NCI-H345 (cell line): ENCODE measurements at places on chromosomes 7 and 10.

GRCh38 chr7:95784796-95785195 lies 12.4 kb downstream of the DYNC1I1 start:
- no peak for DNase-seq

- DNase-seq: no peak
Measured at GRCh38 chr10:47276576-47277351, 23.2 kb upstream of the GDF10 start.

GRCh38 chr7:144391823-144392255 lies 11.7 kb downstream of the NOBOX start:
- DNase-seq: peak; percentile 56

DNA sequence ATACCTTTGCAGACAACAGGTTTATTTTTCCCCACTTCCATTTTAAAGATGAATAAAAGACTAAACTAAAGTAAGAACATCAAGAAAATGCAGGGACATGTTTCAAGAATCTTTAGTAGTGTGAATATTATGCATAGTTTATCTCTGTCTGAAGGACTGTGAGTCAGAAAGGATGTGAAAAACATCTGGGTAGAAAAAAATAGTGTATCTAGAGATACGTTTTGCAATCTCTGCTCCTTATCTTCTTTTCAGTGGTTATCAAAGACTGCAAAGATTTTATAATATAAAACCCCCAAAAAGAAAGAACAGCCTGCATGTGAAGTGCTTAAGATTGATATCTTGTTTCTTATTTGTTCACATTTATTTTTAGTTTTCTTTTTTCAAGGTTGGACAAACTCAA lies 101.9 kb upstream of the ARHGAP21 start:
- DNase-seq: no peak

- DNase-seq: peak; percentile 18
Measured at GRCh38 chr10:89213191-89213808, 6.2 kb upstream of the CH25H start.

DNA sequence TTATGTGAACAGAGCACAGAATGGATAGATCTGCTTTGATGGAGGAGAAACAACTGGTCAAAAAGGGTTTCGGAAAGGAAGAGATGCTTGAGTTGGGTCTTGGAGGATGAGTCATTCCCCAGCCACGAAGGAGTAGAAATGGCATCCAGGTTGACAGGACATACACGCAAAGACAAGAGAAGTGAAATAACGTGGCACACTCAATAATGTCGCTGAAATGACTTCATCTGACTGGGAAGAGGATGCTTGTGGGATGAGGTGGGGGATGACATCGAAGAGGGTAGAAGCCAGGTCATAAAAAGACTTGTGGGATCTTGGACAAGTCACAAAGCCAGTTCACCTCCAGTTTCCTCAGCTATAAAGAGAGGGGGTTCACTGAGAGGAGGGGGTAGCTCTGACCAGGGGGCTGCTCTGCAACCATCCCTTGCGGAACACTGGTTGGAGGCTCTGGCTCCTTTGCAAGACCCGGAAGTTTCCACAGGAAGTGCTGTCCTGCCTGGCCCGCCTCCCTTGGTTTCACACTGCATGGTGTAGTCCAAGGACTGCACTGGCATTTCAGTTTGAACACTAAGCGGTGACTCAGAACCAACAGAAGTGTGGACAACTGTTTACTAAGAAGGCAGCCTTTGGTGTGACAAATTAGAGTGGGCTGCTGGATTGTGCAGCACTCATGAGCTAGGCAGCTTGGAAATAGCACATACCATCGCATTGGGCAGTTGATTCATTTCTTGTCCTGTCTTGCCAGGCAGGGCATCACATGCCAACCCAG lies 189.9 kb upstream of the ADO start:
- DNase-seq: no peak

GRCh38 chr10:122706467-122706866 lies 6.8 kb upstream of the C10orf120 start:
- no peak for DNase-seq

DNA sequence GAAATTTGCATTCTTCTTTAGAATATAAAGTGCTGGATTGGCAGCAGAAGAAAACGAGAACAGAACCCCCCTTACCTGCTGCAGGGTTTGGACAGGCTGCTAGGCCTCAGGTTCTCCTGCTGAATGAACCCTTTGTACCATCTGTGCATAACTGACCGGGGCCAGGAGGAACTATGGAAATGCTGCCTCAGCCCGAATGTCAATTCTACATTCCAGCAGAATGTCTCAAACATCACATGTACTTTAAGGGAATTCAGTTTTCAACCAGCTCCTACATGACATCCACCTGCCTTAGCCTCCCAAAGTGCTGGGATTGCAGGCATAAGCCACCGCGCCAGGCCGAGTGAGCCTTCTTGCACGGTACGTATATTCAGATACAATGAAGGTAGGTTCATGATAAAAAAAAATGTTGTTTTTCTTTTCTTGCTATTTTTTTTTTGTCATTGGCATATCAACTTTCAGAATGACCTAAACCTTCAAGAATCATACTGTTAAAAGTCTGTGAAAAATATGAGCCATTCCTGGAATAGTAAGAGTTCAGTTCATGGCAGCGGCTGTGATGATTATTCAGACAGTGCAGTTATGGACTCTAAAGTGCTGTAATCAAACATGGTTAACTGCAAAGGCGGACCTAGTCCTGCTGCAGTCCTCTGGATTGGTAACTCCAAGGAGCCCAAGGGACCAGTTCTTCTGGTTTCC lies 84.4 kb upstream of the TNS3 start:
- DNase-seq: no peak

- no peak for DNase-seq
Measured at GRCh38 chr7:116562529-116563121, 37.8 kb downstream of the CAV1 start.

DNA sequence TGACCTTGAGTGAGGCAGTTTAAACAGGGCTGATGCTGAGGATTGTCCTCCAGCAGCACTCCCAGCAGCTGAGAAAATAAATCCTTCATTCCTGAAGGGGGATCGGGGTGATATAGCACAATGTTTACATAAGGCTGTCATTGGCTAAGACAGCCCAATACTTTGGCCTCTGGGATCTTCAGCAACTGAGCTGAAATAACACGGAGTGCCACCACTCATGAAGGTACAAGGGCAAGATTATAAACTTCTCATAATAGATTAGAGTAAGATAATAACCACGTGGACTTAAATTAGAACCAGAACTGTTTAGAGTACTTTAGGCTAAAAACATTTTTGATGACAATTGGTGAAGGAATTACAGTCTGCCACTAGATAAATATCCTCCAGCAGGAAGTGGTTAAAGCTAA lies 70.0 kb upstream of the PAPSS2 start:
- DNase-seq: no peak

GRCh38 chr10:100522945-100523344 lies 3.3 kb upstream of the SEC31B start:
- DNase-seq: no peak

DNA sequence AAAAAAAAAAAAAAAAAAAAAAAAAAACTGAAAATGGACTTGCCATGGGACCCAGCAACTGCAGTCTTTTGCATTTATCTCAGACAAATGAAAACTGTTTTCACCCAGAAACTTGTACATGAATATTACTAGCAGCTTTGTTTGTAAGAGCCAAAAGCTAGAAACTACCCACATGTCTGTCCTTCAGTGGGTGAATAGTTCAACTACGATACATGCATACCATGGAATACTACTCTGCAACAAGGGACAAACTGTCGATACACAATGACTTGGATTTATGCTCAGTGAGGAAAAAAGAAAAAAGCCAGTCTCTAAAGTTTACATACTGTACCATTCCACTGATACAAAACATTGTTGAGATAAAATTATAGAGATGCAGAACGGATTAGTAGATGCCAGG lies 195.6 kb downstream of the KIAA1217 start:
- DNase-seq: no peak

GRCh38 chr7:132239422-132239994 lies 336.8 kb downstream of the PLXNA4 start:
- DNase-seq: peak; percentile 58

DNA sequence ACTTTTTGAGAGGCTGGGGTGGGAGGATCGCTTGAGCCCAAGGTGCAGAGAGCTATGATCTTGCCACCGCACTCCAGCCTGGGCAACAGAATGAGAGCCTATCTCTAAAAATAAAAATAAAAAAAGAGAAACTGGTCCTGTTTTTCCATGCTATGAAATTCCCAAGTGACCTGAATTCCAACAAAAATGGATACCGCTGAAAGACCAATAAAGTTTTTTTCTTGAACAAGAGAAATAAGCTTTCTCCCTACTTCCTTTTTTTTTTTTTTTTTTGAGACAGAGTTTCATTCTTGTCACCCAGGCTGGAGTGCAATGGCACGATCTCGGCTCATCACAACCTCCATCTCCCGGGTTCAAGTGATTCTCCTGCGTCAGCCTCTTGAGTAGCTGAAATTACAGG lies 12.5 kb upstream of the SEPHS1 start:
- no peak for DNase-seq

DNA sequence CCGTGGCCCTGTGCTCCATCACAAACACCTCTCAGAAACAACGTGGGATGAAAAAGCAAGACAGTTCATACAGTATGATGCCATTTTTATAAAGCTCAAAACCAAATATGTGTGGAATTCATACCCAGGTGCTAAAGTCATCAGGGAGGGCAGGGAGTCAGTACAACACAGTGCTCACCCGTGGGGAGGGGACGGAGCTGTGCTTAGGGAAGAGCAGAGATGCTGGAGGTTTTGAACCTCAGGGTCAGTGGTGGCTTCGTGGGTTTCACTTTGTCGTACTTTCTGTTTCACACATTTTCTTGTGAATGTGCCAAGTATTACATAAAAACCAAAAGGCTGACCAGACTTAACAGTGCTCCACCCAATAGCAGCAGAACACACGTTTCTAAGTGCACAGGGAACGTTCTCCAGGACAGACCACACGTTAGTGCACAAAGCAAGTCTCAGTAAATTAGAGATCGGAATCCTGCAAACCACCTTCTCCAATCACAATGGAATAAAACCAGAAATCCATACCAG lies 21.2 kb downstream of the ZMIZ2 start:
- no peak for DNase-seq

GRCh38 chr10:59847326-59847725 lies 59.0 kb downstream of the CCDC6 start:
- no peak for DNase-seq
